HCT116 (cell line): ENCODE measurements at places on chromosomes 5 and 9.

GRCh38 chr5:172782169-172783039, 11.4 kb upstream of the DUSP1 start:
- no peak overlapping the region for H3K4me3 ChIP-seq
- no peaks in the 10 kb centered on the region for H3K27me3 ChIP-seq
- no peak for DNase-seq
- no peaks in the 10 kb centered on the region for H3K36me3 ChIP-seq
- no peak overlapping the region for H3K27ac ChIP-seq
- H3K4me1 ChIP-seq: peaks cover 22% of the 10 kb centered on the region

GRCh38 chr5:128984480-128984879, 19.2 kb downstream of the SLC27A6 start:
- no peak for DNase-seq
- H3K36me3 ChIP-seq: no peaks in the 10 kb centered on the region
- H3K4me1 ChIP-seq: no peaks in the 10 kb centered on the region
- no peak overlapping the region for H3K4me3 ChIP-seq
- H3K27ac ChIP-seq: no peak overlapping the region
- H3K27me3 ChIP-seq: no peaks in the 10 kb centered on the region

DNA sequence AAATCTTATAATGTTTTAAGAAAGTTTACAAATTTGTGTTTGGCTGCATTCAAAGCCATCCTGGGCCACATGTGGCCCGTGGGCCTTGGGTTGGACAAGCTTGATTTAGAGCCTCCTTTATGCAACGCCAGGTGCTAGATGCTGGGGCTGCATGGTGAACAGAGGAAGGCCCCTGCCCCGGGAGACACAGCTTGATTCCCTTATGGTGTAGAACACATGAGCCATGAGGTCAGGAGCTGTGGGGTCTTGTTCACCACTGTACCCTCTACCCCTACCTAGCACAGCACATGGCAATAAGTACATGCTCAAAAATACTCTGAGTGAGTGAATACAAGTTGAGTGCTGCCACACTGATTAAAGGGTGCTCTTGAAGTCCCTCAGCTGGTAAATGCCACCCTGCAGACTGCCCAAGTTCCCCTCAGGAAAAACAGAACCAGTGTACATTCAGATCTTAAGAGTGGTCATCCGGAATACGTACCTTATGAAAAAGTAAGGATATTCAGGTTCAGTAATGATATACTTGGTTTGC, 71.9 kb downstream of the ARRDC3 start:
- H3K36me3 ChIP-seq: no peaks in the 10 kb centered on the region

GRCh38 chr5:65808818-65809217, 86.8 kb downstream of the NLN start:
- H3K27me3 ChIP-seq: no peaks in the 10 kb centered on the region
- DNase-seq: peak; percentile 26
- H3K4me1 ChIP-seq: peaks cover 64% of the 10 kb centered on the region
- H3K4me3 ChIP-seq: no peak overlapping the region

- no peak overlapping the region for H3K27ac ChIP-seq
- H3K27me3 ChIP-seq: no peaks in the 10 kb centered on the region
- no peaks in the 10 kb centered on the region for H3K4me1 ChIP-seq
- no peaks in the 10 kb centered on the region for H3K36me3 ChIP-seq
Observed at GRCh38 chr9:107667231-107668070, 177.9 kb upstream of the KLF4 start.

DNA sequence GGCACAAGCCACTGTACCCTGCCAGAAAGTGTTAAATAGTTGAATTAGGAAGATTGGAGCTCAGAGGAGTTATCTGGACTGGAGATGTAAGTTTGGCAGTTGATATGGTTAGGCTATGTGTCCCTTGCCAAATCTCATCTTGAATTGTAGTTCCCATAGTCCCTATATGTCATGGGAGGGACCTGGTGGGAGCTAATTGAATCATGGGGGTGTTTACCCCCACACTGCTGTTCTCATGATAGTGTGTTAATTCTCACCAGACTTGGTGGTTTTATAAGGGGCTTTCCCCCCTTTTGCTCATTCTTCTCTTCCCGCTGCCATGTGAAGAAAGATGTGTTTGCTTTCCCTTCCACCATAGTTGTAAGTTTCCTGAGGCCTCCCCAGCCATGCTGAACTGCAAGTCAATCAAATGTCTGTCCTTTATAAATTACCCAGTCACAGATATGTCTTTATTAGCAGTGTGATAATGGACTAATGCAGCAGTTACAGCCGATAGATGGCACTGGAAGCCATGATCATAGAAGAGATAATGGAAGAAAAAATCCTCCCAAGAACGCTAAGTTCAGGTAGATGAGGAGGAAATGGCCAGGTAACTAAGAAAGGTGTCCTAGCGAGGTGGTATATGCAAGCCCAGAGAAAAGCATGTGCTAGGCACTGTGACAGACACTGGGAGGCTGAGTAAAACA, 51.4 kb downstream of the TNFSF8 start:
- no peak overlapping the region for H3K4me3 ChIP-seq
- no peak overlapping the region for H3K27ac ChIP-seq
- peaks cover 11% of the 10 kb centered on the region for H3K27me3 ChIP-seq
- H3K4me1 ChIP-seq: no peaks in the 10 kb centered on the region

DNA sequence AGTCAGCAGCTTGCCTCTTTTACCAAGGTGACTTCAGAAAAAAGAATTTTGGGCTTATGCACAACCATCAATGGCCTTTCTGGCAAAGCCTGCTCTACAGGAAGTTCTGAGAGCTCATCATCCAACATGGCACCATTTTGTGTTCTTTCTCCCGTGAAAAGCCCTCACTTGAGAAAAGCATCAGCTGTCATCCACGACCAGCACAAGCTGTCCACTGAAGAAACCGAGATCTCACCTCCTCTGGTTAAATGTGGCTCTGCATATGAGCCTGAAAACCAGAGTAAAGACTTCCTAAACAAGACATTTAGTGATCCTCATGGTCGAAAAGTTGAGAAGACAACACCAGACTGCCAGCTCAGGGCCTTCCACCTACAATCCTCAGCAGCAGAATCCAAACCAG, 111.2 kb downstream of the SNCAIP start:
- H3K27ac ChIP-seq: no peak overlapping the region
- no peaks in the 10 kb centered on the region for H3K27me3 ChIP-seq
- no peak for DNase-seq
- no peak overlapping the region for H3K4me3 ChIP-seq

DNA sequence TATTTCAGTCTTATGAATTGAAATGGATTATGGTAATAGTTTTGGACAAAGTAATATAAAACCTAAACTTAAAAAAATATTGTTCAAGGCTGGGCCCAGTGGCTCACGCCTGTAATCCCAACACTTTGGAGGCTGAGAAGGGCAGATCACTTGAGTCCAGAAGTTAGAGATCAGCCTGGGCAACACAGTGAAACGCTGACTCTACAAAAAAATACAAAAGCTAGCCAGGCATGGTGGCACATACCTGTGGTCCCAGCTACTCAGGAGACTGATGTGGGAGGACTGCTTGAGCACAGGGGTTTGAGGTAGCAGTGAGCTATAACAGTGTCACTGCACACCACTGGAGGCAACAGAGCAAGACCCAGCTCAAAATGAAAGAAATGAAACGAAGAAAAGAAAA, 81.9 kb downstream of the SCAI start:
- no peak for DNase-seq
- no peak overlapping the region for H3K4me3 ChIP-seq
- H3K4me1 ChIP-seq: no peaks in the 10 kb centered on the region

GRCh38 chr5:41636605-41637004, 126.2 kb upstream of the PLCXD3 start:
- H3K27ac ChIP-seq: no peak overlapping the region
- no peaks in the 10 kb centered on the region for H3K36me3 ChIP-seq
- no peaks in the 10 kb centered on the region for H3K4me1 ChIP-seq
- H3K27me3 ChIP-seq: no peaks in the 10 kb centered on the region

GRCh38 chr5:177372910-177373309, 11.3 kb upstream of the SLC34A1 start:
- H3K27me3 ChIP-seq: no peaks in the 10 kb centered on the region
- no peak overlapping the region for H3K4me3 ChIP-seq
- H3K36me3 ChIP-seq: no peaks in the 10 kb centered on the region
- DNase-seq: no peak
- peaks cover 14% of the 10 kb centered on the region for H3K4me1 ChIP-seq

DNA sequence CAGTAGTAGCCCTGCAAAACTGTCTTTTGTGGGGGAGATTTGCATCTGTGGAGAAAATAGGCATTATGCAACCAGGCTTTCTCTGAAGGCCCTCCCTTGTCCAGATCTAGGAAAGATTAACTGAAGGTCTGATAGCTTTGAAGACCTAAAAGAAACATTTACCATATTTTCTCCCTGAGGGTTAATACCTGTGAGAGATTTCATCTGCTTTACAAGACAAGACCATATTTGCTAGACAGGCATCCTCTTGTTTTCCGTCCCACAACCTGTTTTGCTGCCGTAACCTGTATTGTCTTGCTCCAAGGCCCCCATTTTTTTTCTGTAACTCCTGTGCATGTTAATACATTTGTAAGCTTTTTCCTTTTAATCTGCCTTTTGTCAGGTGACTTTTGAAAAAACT, 1985.2 kb upstream of the CDH9 start:
- no peak overlapping the region for H3K4me3 ChIP-seq
- H3K27me3 ChIP-seq: no peaks in the 10 kb centered on the region
- H3K27ac ChIP-seq: no peak overlapping the region
- H3K36me3 ChIP-seq: no peaks in the 10 kb centered on the region
- no peak for DNase-seq
- H3K4me1 ChIP-seq: no peaks in the 10 kb centered on the region

DNA sequence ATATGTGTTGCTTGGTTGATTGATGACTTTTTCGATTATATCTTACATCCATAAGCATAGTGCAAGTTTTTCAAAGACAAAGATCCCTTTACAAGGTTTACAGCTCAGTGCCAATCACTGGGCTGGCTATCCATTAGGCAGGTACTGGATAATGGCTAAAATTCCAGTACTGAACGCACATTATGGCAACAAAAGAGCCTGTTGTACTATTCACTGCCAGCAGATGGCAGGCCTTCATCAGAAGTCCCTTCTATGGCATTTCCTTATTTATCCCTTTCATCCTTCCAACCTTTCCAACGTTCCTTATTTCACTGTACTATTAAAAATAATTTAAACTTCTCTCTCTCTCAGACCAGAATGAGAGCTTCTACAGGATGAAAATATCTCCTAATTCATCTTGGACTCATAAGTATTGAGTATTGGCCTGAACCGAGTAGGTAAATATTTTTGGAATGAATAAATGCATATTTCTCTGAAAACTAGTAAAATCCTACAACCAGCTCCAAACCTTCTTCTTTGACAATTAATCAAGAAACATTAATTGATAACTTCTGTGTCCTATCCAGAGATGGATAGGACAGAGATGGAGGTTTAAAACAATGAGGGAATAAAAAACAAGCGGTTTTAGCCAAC, 6.7 kb upstream of the WNT8A start:
- H3K27me3 ChIP-seq: no peaks in the 10 kb centered on the region
- peak; percentile 62 for DNase-seq
- no peaks in the 10 kb centered on the region for H3K36me3 ChIP-seq
- H3K27ac ChIP-seq: no peak overlapping the region
- H3K4me3 ChIP-seq: no peak overlapping the region

DNA sequence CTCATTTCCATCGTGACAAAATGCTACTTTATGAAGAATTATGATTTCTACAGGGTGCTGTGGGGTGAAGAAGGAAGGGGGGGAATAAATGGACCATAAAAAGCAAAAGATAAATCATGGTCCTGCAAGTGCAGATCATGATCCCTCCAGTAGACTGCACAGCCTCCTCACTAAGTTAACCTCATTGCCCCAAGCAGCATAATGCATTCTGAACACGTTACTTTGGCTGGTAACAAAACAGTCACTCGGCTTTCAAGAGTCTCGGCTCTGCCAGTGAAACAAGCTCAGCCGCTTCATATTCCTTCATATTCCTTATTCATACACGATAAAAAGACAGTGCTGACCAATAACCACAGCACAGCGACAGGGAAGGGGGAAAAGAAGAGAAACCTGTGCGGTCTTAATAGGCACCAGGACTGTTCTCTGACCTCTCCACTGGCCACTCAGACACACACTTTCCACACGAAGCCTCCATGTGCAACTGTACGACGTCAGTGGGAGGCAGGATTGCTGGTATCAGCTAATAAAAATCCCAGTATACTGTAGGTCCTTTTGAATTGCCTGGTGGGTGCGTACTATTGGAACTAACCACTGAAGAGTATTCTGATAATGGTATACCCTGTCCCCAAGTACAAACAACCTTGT, 60.5 kb downstream of the ANKH start:
- no peaks in the 10 kb centered on the region for H3K36me3 ChIP-seq
- DNase-seq: no peak
- peaks cover 27% of the 10 kb centered on the region for H3K4me1 ChIP-seq
- H3K27me3 ChIP-seq: no peaks in the 10 kb centered on the region

GRCh38 chr9:97908705-97909104, 13.6 kb downstream of the TRMO start:
- H3K27ac ChIP-seq: no peak overlapping the region
- peaks cover 17% of the 10 kb centered on the region for H3K36me3 ChIP-seq
- H3K27me3 ChIP-seq: no peaks in the 10 kb centered on the region
- DNase-seq: no peak
- H3K4me1 ChIP-seq: no peaks in the 10 kb centered on the region

DNA sequence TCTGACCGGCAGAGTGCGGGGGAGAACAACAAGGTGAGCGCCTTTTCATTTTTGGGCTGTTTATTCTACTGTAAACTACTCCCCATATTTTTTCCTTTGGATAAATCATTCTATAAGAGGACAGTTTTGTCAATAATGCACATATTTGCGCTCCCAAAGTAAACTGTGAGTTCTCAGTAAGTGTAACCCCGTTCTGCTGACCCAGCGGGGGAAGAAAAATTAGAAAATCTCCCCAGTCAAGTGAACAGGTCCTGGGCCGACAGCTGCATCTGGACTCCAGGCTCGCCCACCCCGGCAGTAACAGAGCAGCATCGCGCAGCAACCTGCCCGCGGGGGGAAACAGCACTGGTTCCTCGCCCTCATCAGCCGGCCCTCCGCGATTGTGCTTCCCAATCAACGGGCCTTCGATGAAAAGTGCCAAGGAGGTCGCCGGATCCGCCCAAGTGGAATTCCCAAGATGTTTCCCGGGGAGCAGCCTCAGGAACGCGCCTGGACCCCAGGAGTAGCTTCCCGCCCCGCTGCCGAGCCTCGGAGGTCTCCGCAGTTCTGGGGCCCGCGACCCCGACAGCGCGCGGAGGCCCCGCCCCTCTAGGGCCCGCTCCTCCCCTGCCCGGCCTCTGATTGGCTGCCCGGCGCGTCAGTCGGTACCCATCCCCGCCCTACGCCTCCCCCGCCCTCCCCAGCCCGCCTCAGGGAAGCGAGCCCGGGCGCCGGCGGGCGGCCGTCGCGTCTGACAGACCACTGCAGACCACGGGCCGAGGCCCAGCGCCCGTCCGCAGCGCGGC, at the start of gene OTULINL:
OTULINL (plus strand) TSS at position 687 of the 785 bp plus-strand sequence. CDS start 103 bp downstream, outside the sequence.
- peak within 1 kb of the TSS; percentile 62 for H3K27ac ChIP-seq
- peak within 1 kb of the TSS; percentile 77 for H3K4me3 ChIP-seq
- DNase-seq: peak; percentile 33
- H3K27me3 ChIP-seq: no peaks in the 10 kb centered on the region

- H3K36me3 ChIP-seq: no peaks in the 10 kb centered on the region
- DNase-seq: no peak
- no peaks in the 10 kb centered on the region for H3K4me1 ChIP-seq
- no peaks in the 10 kb centered on the region for H3K27me3 ChIP-seq
- no peak overlapping the region for H3K27ac ChIP-seq
Observed at GRCh38 chr5:164934039-164934438, 1428.6 kb downstream of the MAT2B start.

- peaks cover 21% of the 10 kb centered on the region for H3K4me1 ChIP-seq
- DNase-seq: peak; percentile 54
- peak overlapping the region; percentile 28 for H3K4me3 ChIP-seq
- peak overlapping the region; percentile 63 for H3K27ac ChIP-seq
- no peaks in the 10 kb centered on the region for H3K27me3 ChIP-seq
Observed at GRCh38 chr9:92147030-92147851, 32.0 kb upstream of the SPTLC1 start.
